Suppressor macrophage treated with lipopolysaccharide for 4 hours (primary cell): ENCODE measurements at places on chromosomes 2 and 18.

- no peak for DNase-seq
Observed at GRCh38 chr18:13175754-13176210, 42.8 kb upstream of the LDLRAD4 start.

DNA sequence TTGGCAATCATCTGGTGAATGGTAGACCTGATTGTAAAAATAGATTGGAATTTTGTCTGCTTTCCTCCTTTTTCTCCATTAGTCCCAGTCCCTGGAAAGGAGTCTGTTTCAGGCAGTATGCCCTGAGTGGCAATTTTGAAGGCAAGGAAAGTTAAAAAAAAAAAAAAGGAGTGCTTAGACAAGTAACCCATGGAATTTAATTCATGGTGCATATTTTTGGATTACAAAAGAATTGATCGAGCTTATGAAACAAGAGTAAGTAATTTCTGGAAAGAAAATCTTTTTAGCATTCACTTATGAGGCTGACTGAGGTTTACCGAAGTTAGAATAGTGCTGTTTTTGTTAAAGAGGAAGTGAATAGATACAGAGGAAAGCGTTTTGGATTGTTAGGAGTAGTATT is 29.4 kb upstream of the TMEM178A start:
- DNase-seq = no peak

DNA sequence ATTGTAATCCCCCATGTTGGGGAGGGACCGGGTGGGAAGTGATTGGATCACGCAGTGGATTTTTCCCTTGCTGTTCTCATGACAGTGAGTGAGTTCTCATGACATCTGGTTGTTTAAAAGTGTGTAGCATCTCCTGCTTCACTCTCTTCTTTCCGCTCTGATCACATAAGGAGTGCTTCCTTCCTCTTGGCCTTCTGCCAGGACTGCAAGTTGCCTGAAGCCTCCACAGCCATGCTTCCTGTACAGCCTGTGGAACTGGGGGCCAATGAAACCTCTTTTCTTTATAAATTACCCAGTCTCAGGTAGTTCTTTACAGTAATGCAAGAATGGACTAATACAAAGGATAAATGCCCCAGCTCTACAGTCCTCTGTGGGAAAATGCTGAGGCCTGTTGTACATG is 437.5 kb upstream of the NXPH2 start:
- DNase-seq = no peak

- DNase-seq = no peak
Observed at GRCh38 chr2:198188982-198189381, 384.6 kb downstream of the PLCL1 start.

GRCh38 chr2:234320066-234320465 is 176.8 kb downstream of the ARL4C start:
- DNase-seq = no peak

- DNase-seq = no peak
Observed at GRCh38 chr2:240881913-240882312, 13.3 kb downstream of the AGXT start.

DNA sequence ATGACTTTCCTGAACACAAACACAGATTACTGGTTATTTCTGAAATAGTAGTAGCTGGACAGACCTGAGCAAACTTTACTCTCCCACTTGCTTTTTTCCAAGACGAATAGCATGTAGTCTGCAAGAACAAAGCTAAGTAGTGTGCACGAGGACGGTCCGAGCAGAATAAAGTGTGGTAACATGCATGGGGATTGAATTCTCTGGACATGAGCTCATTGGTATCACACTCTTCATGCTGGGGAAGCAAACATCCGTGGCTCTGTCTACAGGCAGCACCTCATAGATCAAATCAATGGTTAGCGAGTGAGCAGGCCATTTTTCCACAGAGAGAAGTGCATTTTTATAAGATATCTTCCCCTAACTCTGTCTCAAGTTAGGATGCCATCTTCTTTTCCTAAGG is 164.8 kb upstream of the STK17B start:
- DNase-seq = no peak

GRCh38 chr2:21279525-21279924 is 155.8 kb downstream of the TDRD15 start:
- DNase-seq = no peak

GRCh38 chr2:170823898-170824215 is 7.2 kb downstream of the GAD1 start:
- no peak for DNase-seq

GRCh38 chr2:101089419-101089818 is 61.8 kb downstream of the TBC1D8 start:
- peak; percentile 29 for DNase-seq

- DNase-seq = no peak
Observed at GRCh38 chr2:65388051-65388531, 44.3 kb downstream of the SPRED2 start.

GRCh38 chr18:79305911-79306310 is 89.8 kb upstream of the NFATC1 start:
- no peak for DNase-seq

DNA sequence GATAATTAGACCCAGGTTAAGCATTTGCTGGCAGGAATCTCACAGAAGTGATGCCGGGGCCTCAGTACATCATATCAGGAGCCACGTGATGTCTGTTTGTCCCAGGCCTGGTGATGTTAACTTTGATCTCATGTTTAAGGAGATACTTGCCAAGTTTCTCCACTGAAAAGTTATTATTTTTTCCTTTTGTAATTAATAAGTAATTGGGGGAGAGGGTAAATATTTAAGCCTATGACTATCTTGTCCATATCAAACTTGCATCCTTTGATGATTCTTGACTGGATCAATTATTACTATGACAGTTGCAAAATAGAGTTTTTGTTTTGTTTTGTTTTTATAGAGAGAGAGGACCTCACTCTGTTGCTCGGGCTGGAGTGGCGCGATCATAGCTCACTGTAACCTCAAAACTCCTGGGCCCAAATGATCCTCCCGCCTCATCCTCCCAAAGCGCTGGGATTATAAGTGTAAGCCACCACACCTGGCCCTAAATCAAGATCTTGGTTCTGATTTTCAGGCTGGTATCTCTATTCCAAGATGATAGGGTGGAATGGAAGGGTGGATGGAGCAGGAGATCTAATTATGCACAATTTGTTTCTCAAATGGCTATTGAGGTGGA is 46.4 kb downstream of the SLC4A1AP start:
- no peak for DNase-seq

GRCh38 chr2:236976266-236977062 is 109.2 kb upstream of the COPS8 start:
- DNase-seq = peak; percentile 64

- DNase-seq = no peak
Observed at GRCh38 chr2:196384729-196385128, 213.4 kb upstream of the STK17B start.

DNA sequence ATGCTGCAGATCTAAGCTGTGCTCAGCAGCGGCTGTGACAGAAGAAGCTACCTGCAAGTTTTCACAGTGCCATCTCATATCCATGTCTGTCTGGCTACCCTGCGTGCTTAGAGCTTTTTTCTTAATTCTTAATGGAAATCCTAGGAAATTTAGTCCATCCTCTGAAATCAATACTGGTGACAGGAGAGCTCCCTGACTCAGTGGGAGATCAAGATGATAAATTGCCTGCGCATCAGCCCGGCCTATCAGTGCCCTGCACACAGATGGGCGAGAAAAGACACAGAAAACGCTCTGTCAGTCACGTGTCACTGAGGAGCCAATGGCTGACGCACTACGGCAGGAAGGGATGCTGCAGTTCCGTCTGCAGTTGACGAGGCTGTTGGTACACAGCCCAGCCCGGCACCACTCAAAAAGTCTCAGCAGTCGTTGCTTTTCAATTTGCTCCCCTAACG is 819.6 kb upstream of the FSHR start:
- peak; percentile 49 for DNase-seq

GRCh38 chr2:173264603-173265366 is 89.9 kb upstream of the CDCA7 start:
- DNase-seq = peak; percentile 90

DNA sequence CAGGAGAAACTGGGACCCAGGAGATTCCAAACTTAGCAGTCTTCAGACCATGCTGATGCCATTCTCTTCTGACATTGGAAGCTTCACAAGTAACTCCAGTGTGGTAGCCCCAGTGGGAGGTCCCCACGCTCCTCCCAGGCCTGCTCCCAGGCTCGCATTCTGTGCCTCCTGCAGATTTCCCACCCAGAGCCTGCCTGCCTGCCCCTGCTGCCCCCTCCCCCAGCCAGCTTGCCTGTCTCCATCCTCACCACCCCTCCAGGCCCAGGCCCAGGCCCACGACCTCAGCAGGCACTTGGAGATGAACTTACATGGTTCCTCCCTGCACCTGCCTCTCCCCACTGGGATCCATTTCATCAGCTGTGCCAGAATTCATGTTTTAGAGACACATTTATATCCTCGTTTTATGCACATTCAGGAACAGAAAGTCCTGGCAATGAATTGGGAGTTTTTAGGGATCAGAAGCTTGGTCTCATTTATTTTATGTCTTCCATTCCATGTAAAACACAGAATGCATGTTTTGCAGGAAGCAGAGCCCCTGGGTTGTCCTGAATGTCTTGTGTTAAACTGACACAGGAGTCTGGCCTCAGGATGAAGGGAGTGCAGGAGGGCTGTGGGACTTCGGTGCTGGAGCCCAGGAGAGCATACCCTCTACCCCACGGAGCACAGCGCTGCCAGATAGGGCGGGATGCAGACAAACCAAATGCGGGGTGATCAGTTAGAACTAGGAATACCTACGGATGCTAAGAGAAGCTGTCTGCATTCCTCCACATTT is 150.5 kb downstream of the SNTG2 start:
- DNase-seq = no peak

DNA sequence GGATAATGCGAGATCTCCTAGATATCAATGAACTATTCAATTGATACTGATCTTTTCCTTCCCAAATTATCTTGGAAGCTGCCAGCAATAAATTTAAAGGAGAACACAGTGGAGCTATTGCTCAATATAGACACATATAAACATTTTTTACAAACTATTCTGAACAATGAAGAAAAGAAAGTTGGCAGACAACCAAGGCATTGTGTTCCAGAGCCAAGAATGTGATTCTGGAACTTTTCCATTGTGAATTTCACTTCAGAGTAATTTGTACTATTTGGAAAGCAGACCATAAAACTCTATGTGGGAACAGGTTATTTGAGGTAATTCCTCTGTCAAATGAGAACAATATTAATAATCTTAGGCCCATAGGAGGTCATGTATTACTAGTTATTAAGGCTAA is 588.2 kb downstream of the IRS1 start:
- no peak for DNase-seq

GRCh38 chr18:8960740-8961657 is 141.5 kb upstream of the NDUFV2 start:
- no peak for DNase-seq

- no peak for DNase-seq
Observed at GRCh38 chr2:29206941-29207340, 91.7 kb downstream of the CLIP4 start.
